ENCODE measurements at places on chromosomes 1 and 21.

GRCh38 chr1:63976006-63976405 lies 202.2 kb downstream of the ROR1 start:
- no peak for DNase-seq

- no peak for DNase-seq
Observed at GRCh38 chr1:221806236-221806635, 64.3 kb upstream of the DUSP10 start.

DNA sequence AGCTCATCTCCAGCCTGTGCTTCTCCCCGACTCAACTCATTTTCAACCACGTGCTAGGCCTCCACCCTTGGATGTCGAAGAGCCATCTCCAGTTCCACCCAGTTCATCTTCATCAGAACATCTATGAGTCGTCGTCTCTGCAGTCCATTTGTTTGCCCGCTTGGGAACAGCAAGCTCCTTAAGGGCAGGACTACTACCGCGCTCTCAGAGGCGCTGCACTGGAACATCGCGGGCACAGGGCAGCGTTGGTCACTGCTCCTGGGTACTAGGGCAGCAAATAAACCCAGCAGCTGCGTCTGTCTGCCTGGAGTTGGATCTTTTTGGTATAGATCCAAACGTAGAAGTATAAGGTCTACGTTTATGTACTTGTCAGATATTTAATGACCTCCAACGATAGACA lies 478 bp upstream of the PRDM2 start:
- no peak for DNase-seq

DNA sequence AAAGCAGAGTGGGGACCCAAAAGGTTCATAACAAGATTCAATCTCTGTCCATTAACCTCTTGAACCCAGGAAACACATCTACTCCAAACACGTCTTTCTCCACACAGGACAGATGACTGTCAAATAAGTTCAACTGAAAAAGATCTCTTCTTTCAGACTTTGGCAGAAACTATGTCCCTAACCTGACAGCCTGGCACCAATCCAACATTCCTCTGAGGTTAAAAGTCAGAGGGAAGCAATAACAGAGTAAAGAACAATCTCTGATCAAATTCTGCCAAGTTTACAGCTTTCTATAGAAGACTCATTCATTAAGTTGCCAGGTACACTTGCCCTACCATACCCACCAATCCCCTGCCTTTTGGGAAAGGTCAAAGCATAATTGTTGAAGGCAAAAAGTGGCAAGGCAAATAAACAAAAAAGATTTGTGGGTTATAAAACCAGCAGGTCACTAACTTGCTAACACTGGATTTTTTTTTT lies 31.9 kb downstream of the OTUD7B start:
- DNase-seq = no peak

DNA sequence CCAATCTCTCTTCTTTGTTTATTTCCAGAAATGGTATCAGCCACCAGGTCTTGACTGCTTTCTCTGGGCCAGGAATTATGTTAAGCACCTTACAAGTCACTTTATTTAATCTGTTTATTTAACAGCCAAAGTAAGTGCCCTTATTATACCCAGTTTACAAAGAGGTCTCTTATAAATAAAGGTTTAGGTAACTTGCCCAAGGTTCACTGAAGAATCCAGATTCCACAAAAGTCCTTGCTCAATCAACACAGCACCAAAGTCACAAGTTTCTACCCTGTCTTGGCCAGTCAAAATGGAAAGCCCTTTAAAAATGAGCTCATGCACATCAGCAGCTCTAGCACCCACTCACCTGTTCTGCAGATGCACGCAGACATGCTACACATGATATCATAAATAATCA lies 28.0 kb upstream of the ATP1A1 start:
- DNase-seq = no peak
